Right lung (tissue), 10 donors: ENCODE measurements at places on chromosomes 12 and 14. TPM values are rescaled to one million over a fixed set of nuclear protein-coding genes. Genes with fewer than 3 reads are reported as not detected.

TBC1D30 gene
- polyA plus RNA-seq: 11.2 TPM

TMEM179 gene
- polyA plus RNA-seq: 1.4 TPM

CCDC177 gene
- polyA plus RNA-seq: not detected

KRT6C gene
- polyA plus RNA-seq: not detected

ADSS1 gene
- polyA plus RNA-seq: 16.3 TPM

TAS2R19 gene
- polyA plus RNA-seq: 3.4 TPM

WDHD1 gene
- polyA plus RNA-seq: 25.4 TPM

PPP1R36 gene
- 0.68 TPM for polyA plus RNA-seq

CKAP4 gene
- 111 TPM for polyA plus RNA-seq

DDN gene
- polyA plus RNA-seq: 0.08 TPM

ZNF219 gene
- polyA plus RNA-seq: 31.9 TPM
